ENCODE measurements at places on chromosomes 4 and X.

DNA sequence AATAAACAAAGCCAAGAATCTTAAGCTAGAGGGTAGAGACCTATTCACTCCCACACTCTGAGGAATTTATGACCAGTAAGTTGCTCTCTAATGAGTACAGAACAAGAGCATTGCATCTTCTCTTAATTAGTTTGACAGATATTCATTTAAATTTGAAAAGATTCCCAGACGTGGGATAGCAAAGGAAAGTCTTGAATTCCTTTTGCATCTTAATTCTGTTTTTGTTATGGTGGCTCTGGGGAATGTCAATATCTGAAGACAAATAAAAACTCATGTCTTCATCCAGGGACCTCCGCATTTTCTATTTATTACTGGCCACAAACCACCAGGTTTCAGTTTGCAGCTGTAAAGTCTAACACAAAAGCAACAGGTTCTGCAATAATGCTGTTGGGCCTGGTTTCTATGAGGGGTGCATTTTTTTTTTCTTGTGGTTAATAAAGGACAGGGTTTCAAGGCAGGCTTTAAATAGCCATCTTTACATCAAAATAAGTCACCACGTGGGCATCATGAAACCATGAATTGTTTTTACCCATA lies 172.3 kb downstream of the SHROOM3 start:
- no peak for DNase-seq

- DNase-seq: no peak
Observed at GRCh38 chrX:106894978-106895452, 8.1 kb downstream of the RIPPLY1 start.

GRCh38 chrX:146396409-146396808 lies 413.2 kb upstream of the CXorf51B start:
- no peak for DNase-seq

DNA sequence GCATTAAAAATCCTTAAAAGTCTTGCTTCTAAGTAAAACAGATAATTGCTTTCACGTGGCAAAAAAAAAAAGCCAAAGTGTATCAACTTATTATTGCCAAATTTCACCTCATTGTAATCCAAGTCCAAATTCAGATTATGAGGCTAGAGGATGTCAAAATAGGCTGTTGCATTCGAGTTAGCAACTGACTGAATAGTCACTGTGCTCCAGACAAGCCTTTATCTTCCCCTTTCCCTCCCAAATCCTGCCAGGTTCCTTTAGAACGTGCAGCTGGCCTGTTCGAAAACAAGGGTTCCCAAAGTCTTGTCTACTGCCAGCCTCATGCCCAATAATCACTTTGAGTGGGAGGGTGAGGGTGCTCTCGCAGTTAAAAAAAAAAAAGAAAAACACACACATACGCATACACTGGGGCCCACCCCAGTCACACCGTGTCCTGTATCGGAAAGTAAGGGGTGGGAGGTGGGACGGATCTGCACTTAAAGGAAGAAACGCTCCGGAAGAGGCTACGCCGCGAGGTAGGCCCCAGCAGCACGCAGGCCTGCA lies 603 bp downstream of the MAD2L1 start:
- no peak for DNase-seq

- no peak for DNase-seq
Observed at GRCh38 chr4:39043058-39043860, 11.1 kb upstream of the TMEM156 start.

DNA sequence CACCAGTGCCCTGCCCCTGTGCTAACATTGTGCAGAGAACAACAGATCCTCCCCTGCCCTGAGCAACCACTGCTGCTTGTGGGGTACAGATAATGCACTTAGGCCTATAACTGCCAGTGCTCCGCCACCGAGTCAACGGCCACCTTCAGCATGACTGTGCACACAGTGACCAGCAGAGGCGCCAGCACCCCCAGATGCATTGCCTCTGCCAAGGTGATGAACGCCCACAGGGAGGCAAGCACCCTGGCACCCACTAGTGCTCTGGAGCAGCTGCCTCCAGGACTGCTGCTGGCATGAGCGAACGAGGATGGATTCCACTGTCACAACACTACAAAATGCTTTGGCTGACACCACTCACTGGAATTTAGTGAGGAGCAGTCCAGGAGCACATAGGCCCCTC lies 38.2 kb downstream of the SPIN2B start:
- no peak for DNase-seq

- DNase-seq: no peak
Observed at GRCh38 chr4:190015538-190016368, 11.3 kb downstream of the FRG2 start.

GRCh38 chr4:98352940-98353339 lies 91.8 kb downstream of the RAP1GDS1 start:
- no peak for DNase-seq

DNA sequence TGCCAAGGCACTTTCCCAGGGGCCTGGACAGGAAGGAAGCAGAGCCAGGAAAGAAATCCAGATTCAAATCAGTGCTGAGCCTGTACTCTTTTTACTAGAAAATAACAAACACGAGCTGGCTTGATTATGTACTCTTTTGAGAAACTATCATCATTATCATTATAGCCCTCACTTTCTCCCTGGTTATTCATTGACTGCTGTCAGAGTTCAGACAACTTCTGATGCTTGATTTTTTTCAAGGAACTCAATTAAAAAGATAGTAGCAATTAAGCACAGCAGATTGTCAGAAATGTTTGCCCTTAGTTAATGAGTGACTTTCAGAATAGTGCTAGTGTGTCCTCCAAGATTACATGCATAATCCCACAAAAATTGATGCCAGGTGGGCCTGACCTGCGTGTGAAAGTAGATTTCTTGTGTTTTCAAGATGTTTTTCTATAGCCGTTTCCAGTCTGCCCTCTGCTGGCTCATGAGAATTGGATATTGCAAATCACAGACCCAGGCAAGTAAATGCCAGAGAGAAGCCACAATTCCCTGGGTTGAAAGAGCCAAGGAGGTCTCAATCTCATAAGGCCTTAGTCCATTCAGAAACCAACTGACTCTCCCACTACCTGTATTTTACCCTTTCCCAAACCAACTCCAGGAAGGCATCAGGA lies 14.3 kb upstream of the PNPLA4 start:
- no peak for DNase-seq

DNA sequence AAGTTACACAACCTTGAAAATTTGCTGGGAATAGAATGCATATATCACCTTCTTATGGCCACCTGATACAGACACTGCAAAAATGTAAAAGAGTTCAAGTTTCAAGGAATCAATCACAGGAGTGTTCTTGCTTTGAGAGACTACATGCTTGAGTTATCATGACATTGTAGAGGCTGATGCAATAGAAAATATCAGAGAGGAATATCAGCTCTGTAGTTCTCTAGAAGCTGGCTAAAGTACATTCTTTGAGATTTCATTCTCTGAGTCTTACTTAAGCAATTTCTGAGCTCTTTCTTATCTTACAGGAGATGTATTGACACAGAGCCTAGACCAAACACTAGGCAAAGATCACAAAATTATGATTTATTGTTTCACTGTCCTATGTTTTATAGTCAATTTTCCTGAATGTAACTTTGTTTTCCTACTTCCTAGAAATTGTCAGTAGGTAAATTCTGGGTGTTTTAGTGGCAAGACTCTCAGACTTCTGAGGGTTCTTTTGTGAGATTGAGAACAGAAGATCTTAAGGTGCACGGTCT lies 152.1 kb upstream of the HPGD start:
- DNase-seq: no peak

GRCh38 chr4:185115827-185116232 lies 27.2 kb upstream of the SLC25A4 start:
- no peak for DNase-seq

GRCh38 chr4:100742045-100742444 lies 224.2 kb upstream of the EMCN start:
- DNase-seq: no peak

DNA sequence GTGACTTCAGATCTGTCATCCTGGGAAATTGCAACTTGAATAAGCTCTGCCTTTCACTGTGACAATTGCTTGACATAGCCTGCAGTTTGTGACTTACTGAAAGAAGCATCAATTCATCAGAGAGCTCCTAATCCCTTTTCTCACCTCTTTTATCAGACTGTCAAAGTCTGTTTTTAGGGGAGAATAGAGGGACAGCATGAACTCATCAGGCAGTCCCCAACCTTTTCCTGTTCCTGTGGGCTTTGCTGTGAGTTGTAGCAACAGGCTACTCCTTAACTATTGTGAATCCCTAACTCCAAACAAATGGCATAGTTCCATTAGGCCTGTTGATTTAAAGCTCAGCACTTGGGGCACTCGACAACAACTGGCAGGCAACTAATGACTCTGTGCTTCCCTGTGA lies 64.9 kb downstream of the DOCK11 start:
- no peak for DNase-seq
